Hindlimb muscle (tissue), 1 donor: ENCODE measurements at places on chromosomes 16 and 17.

GRCh38 chr16:88869673-88869980, 3.2 kb upstream of the PABPN1L start:
- no peak for DNase-seq

- DNase-seq: no peak
Measured at GRCh38 chr16:11342021-11342855, 3.0 kb upstream of the RMI2 start.

DNA sequence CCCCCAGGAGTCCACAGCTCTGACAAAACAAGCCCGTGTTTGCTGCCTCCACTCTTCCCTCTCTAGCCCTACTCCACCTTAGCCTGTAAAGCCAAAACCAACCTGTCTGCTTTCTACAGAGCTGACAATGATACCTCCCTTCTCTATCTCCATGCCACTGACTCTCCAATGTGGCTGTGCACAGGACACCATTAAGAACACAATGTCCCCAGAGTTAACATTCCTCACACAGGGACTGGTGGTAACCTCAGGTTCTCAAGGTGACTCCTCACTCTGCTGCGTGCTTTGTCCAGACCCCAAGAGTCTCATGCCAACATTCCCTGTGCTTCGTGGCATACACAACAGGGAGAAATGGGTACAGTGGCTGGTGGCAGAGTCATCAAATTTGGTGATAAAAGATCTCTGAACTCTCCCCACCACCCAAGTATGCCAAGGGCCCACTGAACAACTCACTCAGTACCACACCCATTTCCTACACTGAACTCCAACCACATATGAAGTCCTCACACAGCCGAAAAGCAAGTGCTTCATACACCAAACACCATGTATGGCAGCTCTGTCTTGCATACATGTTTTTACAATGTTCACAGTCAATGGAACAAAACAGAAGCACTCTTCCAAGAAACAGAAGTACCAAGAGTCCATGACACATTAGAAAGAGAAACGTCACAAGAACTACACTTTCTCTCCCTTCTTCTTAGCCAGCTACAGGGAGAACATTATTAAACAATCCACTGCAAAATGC, 21.1 kb downstream of the CSNK2A2 start:
- no peak for DNase-seq

DNA sequence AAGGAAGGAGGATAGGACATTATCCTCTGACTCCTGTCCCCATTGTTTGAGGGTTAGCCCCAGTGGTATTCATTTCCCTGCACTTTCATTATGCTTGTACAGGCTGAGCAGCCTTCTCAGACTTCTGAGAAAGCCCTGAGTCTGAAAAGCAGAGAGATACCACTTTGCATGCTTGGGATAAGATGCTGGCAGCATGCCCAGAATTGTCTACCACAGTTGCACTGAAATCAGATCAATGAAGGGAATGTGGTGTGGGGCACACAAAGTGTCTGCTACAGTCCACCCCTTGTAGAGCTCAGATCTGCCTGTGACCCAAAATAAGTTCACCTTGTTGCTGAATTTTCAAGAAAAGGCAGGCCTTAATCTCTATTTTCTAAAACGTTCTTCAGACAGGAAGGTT, 160.6 kb downstream of the CCT6B start:
- no peak for DNase-seq

DNA sequence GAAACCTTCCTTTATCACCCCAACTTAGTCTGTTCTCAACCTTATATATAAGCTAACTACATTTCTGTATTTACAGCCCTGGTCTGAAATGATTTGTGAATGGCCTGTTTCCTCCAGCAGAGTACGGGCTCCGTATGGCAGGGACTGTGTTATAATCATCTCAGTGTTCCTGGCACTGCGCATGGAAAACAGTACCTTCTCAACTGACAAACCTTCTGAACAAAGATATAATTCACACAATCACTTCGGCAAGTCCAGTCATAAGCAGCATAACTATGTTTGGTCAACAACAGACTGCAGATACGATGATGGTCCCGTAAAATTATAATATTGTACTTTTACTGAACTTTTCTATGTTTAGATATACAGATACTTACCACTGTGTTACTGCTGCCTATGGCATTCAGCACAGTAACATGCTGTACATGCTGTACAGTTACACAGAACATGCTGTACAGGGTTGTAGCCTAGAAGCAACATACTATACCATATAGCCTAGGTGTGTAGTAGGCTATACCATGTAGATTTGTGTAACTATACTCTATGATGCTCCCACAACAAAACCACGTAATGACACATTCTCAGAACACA, 30.0 kb downstream of the ANKFY1 start:
- peak; percentile 43 for DNase-seq

- DNase-seq: no peak
Measured at GRCh38 chr16:2756288-2757015, 4.0 kb downstream of the SRRM2 start.

GRCh38 chr17:40072735-40073346, 10.1 kb downstream of the THRA start:
- no peak for DNase-seq

GRCh38 chr16:87209808-87210512, 107.2 kb downstream of the C16orf95 start:
- no peak for DNase-seq

DNA sequence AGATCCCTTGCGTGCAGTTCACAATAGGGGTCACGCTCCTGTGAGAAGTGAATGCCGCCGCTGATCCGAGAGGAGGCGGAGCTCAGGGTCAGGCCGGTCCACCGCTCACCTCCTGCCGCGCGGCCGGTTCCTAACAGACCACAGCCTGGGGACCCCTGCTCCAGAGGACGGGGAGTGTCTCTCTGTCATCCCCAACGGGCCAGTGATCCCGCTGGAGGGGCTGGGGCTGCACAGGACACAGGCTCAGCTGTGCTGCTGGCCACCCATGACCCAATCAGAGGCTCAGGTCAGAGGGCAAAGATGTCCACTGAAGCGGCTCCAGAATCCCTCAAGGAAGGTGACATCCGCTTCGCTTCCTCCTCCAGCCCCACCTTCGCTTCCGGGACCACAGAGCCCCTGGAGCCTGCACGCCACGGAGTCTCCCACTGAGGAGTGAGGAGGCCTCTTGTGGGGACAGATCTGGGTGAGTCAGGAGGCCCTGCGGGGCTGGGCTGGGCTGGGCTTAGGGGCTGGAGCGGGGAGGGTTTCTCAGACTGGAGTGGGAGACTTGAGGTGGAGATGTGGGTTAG, 115.4 kb downstream of the METRNL start:
- DNase-seq: no peak

DNA sequence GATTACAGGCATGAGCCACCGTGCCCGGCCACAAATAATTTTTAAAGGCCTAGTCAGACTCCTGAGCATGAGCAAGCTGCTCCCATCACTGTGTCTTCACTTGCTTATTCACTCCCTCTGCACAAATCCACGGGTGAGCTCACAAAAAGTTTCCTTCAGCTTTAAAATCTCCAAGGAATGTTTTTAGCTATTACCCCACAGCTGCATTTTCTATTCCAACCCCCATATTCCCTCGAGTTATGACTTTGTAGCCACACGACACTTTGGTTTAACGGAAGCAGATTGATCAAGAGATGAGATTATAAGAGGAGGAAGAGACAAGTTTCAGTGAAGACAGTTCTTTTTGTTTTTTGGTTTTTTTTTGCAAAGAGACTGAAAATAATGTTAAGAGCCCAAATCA, 49.1 kb upstream of the SLC25A19 start:
- no peak for DNase-seq

DNA sequence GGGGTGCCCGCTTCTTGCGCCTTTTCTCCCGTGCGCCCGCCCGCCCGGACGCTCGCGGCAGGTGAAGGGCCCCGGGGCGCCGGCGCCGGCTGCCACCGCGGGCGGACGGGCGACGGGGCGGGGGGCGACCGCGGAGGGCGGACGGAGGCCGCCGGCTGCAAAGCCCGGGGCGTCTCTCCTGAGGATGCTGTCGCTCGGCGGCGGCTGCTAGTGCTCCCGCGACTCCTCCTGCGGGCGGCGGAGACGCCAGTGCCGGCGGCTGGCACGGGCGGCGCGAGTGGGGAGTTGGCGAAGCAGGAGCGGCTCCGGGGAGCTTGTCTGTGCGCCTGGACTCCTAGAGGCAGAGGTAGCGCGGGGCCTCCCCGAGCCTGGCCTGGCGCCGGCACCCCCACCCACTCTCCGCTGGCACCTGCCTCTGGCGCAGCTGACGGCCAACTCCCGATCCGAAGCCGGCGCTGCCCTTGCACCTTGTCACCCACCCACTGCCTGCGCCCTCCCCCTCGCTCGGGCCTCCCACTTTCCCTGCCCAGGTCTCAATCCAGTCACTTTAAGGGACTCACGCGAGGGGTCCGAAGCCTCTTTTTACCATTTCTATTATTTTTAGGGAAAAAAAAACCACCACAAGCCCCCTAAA, at the start of gene FAM20A:
Gene FAM20A (minus strand): TSS at position 437 of the 634 bp plus-strand sequence. CDS start 701 bp downstream, outside the sequence.
- DNase-seq: no peak

DNA sequence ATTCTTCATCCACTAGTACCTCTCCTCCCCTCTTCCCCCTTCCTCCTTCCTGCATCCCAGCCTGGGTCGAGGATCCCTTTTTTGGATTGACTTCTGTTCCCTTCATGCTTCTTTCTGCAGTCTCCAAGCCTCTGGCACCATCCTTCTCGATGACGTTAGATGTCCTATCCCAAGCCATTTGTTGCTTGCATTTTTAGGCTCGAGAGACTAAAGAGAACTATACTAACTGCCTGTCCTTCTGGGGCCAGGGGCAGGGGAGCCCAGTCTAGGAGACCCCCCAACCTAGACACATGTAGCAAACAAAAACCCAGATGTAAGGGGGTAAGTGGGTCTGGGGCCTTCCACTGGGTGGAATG, 23.9 kb downstream of the UNK start:
- no peak for DNase-seq

DNA sequence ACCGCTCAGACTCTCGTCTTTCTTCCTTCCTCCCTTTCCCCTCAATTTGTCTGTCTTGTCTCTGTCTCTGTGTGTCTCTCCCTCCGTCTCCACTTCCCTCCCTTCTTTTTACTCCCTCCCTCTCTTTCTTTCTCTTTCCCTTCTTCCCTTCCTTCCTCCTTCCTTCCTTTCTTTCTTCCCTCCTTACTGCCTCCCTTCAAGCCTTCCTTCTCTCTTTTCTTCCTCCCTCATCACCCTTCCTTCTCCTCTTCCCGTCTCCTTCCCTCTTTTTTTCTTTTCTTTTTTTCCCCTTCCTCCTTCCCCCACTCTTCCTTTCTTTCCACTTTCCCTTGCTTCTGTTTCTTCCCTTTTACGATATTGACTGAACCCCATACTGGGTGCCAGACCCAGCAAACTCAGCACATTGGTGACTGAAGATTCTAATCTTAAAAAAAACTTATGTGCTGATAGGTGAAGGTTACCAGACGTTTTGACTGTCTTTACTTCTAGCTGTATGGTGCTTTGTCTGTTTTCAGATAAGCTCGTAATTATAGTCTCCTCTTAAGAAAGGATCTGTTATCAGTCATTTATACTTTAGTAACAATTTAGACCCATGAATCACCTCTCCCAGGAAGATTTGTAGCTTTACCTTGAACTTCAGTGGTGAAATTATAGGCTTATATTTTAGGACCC, 481 bp upstream of the BRD7 start:
- no peak for DNase-seq

DNA sequence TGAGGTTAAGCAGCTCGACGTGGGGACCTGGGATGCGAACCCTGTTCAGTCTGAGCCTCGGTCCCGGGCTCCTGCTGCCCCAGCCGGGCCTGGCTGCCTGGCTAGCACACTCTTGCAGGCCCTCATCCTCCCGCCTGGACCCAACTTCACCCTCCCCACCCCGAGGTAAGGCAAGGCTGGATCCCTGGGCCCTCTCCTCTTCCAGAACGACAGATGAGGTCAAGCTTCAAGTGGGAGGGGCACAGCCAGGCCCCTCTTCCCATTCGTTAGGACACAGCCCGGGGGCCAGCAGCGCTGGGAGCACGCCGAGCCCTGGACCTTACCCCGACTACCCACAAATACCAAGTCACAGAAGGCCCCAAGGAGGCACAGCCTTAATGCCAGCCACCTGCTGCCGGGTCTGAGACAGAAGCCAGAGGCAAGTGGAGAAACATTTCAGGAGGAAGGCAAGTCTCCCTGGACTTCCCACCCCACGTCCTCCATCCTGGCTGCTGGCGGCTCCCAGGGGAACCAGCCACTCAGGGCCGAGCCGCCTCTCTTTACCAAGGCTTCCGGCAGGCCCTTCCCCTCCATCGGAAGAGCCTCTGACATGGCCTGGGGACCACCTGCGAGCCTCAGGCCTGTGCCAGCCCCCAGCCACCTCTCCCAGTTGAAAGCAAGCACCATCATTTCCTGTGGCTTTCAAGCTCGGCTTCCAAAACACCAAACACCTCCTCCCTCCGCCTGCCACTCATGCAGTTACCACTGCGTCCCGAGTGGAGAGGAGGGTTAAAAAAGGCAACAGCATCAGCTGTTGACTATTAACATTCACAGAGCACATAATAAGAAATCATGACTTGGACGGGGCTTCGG, 59.9 kb downstream of the RPH3AL start:
- no peak for DNase-seq

DNA sequence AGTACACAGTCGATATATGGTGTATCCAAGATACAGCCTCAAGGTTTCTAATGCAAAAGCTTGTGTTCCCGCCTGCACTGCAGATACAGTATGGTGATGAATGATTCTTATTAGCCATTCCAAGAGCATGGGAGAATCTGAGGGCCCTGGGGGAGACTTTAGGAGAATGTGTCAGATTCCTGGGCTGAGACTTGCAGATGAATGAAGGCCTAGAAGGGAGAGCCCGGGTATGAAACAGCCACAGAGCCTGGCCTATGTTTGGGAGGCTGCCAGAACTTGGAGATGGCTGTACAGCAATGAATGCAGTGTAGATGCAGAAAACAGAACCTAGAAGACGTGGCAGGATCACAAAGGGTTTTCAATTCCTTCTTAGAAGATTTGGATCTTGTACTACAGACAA, 510.7 kb downstream of the HAPSTR1 start:
- no peak for DNase-seq

DNA sequence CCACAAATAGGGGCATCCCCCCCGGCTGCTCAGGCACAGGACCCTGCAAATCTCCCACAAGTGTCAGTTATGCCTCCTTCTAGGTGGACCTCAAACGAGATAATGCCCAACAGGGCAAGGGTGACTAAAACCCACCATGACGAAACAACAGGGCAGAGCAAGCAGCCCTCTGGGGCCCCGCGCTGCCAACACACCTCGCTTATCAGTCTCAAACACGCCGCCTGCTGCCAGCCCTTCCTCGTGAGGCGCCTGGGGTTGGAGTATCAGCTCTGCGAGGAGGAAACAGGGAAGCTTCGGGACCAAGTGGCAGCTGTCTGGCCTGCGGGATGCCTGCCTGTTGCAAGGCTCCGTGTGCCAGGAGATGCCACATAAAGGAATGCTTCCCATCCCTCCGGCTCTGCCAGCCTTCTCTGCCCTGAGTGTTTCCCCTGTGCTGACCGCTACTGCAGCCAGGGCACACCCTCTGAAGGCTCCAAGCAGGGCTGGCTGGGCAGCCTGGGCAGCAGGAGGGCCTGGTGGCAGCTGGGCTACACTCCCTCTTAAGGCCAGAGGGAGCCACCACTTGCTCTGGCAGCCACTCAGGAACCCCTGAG, 2.5 kb downstream of the SMIM5 start:
- DNase-seq: no peak
